ENCODE measurements at places on chromosomes 7 and 10.

- DNase-seq = no peak
These were observed 94.5 kb downstream of the KIF20B start for GRCh38 chr10:89795840-89796239.

DNA sequence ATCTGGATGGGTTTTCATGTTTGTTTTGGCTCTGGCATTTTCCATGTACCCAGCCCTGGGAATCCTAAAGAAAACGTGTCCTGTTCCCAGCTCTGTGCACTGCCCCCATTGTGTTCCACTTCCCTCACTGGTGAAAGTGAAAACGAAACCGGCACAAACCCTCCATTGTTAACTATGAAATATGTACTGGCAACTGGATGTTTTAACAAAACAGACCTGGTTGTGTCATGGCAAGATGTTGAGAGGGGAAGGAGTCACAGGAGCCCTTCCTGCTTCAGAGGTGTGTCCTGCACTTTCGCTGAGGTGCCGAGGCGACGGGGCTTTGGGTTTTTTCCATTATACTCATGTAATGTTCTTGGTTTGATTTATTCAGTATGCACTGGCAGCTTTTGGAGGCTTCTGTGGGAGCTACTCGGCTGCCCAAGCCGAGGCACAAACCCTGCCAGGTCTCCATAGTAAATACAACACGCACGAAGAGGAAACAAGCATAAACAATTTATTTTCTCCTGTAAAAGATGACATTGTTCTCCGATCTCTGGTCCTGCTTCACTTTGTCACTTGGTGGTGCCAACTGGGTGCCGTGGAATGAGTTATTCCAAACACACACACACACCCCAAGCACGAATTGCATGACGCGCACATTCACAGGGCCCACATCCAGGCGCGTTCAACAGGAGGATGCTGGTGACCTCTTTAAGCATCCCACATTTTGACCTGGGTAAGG lies 118.2 kb downstream of the CDK6 start:
- DNase-seq = peak; percentile 52

- DNase-seq = no peak
These were observed 2.6 kb upstream of the CAV1 start for GRCh38 chr7:116522247-116522646.

DNA sequence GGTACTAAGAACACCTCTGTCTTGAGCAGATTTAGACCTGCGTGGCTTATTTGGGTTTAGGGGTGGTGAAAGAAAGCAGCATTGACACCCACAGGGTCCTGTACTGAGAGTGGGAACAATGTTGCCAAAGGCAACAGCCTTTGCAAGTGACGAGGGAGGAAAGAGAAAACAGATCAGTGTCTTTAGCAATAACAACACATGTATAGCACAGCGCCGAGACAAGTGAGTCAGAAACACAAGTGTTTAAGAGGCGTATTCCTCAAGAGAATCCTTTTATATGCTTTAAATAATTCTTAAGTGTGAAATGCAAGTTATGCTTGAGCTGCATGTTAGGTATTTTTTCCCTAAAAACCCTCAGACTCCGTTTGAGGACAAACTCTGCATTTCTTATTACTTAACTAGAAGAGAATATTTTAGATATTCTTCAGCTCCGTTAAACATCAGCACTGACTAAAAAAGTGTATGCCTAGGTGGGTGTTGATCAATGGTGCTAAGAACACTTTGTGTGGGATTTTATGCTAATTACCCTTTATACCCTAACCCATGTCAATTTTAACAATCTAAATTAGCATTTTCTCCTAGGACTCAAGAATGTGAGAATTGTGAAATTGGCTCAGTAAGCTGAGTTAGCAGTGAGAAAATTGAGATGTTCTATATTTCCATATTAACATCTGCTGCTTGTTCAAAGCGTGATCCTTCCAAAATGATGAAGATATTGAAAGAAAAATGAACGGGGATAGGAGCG lies 1095.4 kb upstream of the CELF2 start:
- no peak for DNase-seq

- DNase-seq = no peak
These were observed 16.2 kb downstream of the PLEKHA1 start for GRCh38 chr10:122390679-122391078.

DNA sequence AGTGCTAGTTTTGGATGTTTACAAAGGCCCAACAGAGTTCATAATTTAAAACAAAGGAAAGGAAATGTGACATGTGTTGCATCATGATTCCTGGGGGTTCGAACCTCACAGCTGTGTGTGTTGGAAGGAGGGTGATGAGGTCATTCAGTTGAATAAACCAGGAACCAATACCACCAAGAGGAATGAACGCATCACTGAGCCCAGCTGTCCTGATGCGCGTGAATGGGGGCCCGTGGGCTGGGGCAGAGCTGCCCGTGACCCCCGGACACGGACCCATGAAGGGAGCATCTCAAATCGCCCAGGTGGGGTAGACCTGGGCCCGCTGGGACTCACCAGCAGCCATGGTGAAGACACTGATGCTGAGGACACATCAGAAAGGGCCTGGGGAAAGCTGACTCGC lies 33.0 kb downstream of the BRI3 start:
- DNase-seq = no peak

DNA sequence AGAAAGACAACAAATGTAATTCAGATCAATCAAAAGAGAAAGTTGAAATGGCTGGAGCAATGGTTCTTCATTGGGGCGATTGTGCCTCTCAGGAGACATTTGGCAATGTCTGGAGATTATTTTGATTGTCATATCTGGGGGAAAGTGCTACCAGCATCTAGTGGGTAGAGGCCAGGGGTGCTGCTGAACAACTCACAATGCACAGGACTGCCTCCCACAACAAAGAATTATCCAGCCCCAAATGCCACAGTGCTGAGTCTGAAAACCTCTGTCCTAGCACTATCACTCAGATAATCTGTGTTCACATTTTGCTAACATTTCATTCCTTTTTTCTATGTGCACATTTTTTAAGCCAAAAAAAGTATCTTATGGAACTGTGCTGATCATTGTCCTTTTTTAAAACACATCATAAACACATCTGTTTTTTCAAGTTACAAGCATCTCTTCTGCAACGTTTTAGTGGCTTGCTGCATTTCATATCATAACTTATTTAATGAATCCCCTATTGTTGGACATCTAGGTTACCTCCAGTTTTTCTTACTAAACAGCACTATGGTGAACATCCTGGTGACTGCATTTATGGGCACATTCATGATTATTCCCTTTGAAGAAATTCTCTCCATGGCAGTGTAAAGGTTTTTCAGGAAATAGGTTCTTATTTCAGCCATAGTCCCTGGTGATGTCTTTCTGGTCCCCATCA lies 114.2 kb downstream of the C10orf105 start:
- no peak for DNase-seq

GRCh38 chr10:11142777-11143176 lies 125.1 kb downstream of the CELF2 start:
- DNase-seq = no peak

DNA sequence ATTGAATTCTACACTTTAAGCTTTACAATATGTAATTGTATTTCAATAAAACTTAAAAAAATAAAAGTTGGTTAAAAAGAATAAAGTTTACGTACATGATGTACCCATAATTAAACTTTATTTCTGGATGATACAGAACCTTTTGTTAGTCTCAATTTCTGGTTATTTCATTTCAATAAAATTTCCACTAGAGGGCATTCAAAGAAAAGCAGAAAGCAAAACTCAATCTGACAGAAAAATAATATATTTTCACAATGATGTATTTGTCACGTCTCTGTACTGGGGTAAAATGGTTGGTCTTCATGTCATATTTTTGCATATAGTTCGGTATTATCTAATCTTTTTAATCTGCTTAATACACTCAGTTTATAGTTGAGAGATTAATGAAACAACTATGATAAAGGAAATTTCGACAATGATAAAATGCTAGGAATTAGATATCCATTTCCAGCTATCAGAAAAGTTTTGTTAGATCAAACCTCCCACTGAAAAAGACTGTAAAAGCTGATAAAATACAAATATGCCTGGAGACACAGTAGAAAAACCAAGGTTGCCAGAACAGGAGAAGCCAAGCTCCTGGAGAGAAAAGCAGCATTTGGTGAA lies 27.4 kb downstream of the ASZ1 start:
- DNase-seq = no peak

GRCh38 chr7:17910377-17910776 lies 29.9 kb downstream of the SNX13 start:
- DNase-seq = no peak

- no peak for DNase-seq
These were observed 37.2 kb downstream of the CLEC2L start for GRCh38 chr7:139560678-139561077.

- no peak for DNase-seq
These were observed 26.9 kb downstream of the CCDC3 start for GRCh38 chr10:12974491-12975199.

DNA sequence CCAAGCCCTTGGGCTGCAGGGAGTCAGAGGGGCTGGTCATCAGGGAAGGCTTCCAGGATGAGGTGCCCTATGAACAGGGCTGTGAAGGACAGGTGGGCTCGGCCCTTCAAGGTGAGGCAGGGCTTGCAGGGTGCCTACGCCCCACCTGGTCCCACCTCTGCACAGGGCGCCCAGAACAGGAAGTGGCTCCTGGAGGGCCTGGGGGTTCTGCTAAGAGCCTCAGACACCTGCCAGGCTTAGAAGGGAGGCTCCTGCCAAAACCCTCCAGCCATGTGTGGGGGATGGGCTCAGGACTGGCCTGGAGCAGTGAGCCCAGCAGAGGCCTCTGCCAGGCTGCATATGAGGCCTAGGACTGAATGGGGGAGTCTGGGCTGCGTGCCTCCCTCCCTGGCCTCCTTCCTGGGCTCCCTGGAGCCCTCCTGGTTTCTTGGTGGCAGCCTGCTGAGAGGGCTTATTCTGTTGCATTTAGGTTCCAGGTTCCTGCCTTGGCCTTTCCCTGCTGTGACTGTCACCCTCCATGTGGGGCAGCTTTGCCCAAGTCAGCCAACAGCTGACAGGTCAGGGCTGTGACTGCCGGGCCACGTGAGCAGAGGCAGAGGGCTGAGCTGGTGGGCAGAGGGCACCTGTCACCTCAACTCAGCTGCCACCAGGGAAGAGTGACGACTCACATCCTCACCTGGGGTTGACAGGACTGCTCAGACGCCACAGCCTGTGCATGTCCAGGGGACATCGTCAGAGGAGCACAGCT lies 45.2 kb upstream of the MSMB start:
- no peak for DNase-seq

- DNase-seq = no peak
These were observed 183.6 kb downstream of the LRRC4 start for GRCh38 chr7:127847641-127848040.

- no peak for DNase-seq
These were observed 44.2 kb upstream of the KCNMA1 start for GRCh38 chr10:77681839-77682238.
